ENCODE measurements at places on chromosomes 1 and 21. TPM values are rescaled to one million over a fixed set of nuclear protein-coding genes. Genes with fewer than 3 reads are reported as not detected.

GRCh38 chr1:206568256-206568655 is 44.0 kb downstream of the EIF2D start:
- DNase-seq, result peak; percentile 84

GRCh38 chr1:116501870-116502244 is 69.0 kb downstream of the CD58 start:
- no peak for DNase-seq

DNA sequence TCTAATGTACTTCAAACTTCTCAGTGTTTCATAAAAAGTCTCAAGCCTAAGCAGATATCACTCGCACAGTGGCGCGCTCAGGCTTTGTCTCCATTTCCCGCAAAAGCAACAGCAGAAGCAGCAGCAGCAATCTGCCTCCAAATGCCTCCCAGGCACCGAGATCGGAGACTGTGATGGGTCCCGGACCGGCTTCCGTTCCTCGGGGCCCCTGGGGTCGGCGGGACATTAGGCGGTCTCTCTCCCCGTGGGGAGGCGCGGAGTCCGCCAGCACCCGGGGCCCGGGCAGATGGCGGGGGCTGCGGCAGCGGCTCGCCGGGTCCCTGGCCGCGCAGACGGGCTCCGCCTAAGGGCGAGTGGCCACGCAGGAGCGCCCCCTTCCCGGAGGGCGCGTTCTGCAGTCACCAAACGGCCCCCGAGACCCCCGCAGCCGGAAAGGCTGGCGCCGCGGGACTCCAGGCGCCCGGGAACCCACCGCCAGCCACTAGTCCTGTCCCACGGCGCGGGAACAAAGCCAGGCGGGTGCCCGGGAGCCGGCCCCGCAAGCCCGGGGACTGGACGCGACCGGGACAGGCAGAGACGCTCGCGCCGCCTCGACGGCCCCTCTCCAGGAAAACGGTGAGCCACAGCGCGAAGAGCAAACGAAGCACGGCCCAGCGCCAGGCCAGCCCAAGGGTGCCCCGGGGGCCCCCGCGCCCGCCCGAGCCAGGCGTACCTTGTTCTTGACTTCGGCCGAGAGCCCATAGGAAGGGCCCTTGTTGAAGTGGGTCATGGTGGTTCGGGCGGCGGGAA is 590 bp downstream of the CNN3 start:
- DNase-seq, result peak; percentile 72

- DNase-seq, result no peak
Measured at GRCh38 chr1:84377480-84378095, 20.7 kb upstream of the DNASE2B start.

GRCh38 chr1:110118636-110119396 is 6.6 kb downstream of the UBL4B start:
- DNase-seq, result peak; percentile 11

GRCh38 chr1:11053758-11054137 is 6.1 kb downstream of the SRM start:
- no peak for DNase-seq

GRCh38 chr1:245183429-245183828 is 28.6 kb downstream of the KIF26B start:
- no peak for DNase-seq

- peak; percentile 69 for DNase-seq
Measured at GRCh38 chr1:40423951-40424618, 26.2 kb upstream of the ZFP69B start.

- DNase-seq, result no peak
Measured at GRCh38 chr1:224498574-224499170, 64.1 kb upstream of the WDR26 start.

- DNase-seq, result no peak
Measured at GRCh38 chr1:89573410-89573809, 48.8 kb downstream of the LRRC8B start.

- no peak for DNase-seq
Measured at GRCh38 chr1:186658999-186659398, 21.2 kb downstream of the PTGS2 start.

DNA sequence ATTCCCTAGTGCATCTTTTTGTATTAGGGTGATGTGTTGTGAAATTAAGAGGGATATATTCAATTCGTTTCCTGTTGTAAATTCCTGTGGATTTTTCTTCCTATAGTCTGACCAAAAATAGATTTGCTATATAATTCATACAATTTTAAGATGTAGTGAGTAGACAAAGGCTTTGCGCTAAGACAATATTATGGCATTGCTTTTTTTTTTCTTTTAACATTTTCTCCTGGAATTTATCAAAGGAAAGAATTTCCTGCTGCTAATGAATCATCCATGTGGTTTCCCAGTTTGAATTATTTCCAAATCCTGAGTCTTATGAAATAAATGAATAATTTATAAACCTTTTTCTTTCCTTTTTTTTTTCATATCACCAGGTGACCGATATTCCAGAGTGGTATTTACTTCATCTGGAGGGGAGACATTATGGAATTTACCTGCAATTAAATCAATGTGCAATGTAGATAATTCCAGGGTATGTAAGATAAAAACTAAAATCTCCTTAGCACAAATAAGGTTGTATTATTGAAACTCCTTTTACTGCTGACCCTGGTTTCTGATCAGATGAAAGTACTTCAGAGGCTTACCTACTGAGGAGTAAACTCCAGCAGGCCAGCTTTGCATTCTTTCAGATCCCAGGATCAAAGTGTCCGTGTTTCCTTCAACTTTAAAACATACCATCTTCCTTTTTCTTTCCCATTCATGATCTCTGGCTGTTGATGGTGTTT is 148.4 kb downstream of the TLR5 start:
- no peak for DNase-seq

DNA sequence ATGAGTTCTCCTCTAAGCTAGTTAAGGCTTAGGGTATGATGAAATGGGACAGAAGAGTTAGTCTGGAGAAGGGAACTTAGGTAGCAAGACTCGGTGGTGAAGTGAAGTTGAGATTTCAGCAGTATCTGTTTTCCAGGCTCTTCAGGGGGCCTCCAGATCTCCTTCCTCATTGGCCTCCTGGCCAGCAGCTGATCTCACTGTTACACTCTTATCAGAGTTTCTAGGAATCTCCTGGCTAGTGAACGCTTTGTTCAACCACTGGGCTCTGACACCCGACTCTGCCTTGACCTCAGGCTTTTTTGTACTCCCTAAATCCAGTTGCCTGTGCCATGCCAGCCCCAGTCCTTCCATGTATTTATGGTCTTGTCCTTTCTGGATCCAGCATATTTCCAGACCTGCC is 311.0 kb downstream of the ASTN1 start:
- no peak for DNase-seq

Gene LIX1L
- total RNA-seq, result 25.8 TPM

Gene IGSF3
- total RNA-seq, result 15.8 TPM

Gene FCRL6
- total RNA-seq, result 0.57 TPM

Gene UBR4
- total RNA-seq, result 53.9 TPM

Data from Right ventricle myocardium inferior (tissue), 1 donor.